Activated CD4-positive, alpha-beta T cell treated with anti-CD3 and anti-CD28 coated beads for 36 hours (primary cell): ENCODE measurements at places on chromosomes 11 and 22. TPM values are rescaled to one million over a fixed set of nuclear protein-coding genes. Genes with fewer than 3 reads are reported as not detected.

DNA sequence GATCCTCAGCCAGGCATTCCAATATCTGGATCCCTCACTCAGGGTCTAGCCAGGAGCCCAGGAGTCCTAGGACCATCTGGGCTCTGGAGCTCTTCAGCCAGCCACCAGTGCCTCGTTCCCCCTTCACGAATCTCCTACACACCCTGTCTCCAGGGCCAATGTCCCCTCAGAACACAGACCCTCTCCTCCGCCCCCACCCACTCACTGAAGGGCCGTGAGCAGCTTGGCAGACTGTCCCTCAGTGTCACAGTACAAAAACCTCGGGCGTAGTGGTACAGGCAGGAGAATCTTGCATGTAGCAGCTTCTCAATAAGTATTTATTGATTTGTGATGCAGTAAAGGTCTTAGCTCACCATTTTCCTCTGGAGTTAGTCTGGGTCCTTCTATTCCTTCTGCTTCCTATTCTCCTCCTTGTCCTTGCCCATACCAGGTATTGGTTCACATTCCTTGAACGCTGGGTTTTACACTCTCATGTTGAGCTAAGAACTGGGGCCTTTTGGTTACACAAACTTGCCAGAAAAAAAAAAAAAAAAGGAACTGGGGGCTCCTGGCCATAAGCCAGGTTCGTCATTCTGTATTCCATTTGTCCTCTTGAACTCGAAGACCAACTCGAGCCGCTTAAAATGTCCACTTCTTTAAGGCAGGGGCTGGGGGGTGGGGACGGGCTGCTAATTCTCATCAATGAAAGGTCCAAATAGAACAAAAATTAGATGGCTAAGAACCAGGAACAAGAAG is 2.3 kb downstream of the CXCR5 start:
- DNase-seq: no peak
- peaks cover 80% of the 10 kb centered on the region for H3K4me1 ChIP-seq
- H3K27me3 ChIP-seq: no peaks in the 10 kb centered on the region
- H3K27ac ChIP-seq: peak overlapping the region; percentile 15

DNA sequence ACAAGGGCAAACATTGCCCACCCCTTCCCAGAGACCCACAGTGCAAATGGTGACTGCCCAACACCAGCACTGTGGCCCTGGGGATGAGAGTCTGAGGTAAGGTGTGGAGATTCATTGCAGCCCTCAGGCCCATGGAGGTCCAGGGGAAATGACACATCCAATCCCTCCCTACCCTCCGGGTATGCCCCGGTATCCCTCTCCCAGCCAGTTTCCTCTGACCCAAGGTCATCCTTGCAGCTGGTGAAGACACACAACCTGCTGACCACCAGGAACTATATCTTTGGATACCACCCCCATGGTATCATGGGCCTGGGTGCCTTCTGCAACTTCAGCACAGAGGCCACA is 18.9 kb upstream of the UVRAG start:
- no peak for DNase-seq
- no peak overlapping the region for H3K27ac ChIP-seq
- no peak overlapping the region for H3K4me3 ChIP-seq
- peaks cover 1% of the 10 kb centered on the region for H3K4me1 ChIP-seq

GRCh38 chr11:76822406-76822805 is 38.3 kb upstream of the ACER3 start:
- no peak overlapping the region for H3K27ac ChIP-seq
- no peaks in the 10 kb centered on the region for H3K36me3 ChIP-seq
- peaks cover 6% of the 10 kb centered on the region for H3K4me1 ChIP-seq
- no peak overlapping the region for H3K4me3 ChIP-seq
- peaks cover 7% of the 10 kb centered on the region for H3K27me3 ChIP-seq

DNA sequence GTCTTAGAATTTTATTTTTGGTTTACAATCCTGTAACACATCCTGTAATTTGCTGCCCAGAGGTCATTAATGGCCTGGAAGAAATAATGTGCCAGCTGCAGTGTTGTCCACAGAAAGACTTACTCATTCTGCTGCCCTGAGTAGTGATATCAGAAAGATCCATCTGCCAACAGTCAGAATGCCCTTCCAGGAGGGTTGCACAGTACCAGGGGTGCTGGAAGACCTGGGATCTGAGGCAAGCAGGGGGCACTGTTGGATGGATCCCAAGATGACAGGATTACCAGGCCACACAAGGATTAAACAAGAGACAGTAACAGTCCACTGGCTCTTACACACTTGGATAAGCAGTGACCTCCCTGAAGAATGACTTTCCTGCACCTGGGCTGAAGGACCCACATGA is 93.8 kb upstream of the TOP3B start:
- no peak for DNase-seq
- H3K4me1 ChIP-seq: no peaks in the 10 kb centered on the region
- no peak overlapping the region for H3K4me3 ChIP-seq
- no peak overlapping the region for H3K27ac ChIP-seq

GRCh38 chr22:29951791-29952413 is 68.9 kb downstream of the MTMR3 start:
- H3K27me3 ChIP-seq: no peaks in the 10 kb centered on the region
- DNase-seq: peak; percentile 29
- peaks cover 47% of the 10 kb centered on the region for H3K4me1 ChIP-seq
- H3K36me3 ChIP-seq: no peaks in the 10 kb centered on the region
- no peak overlapping the region for H3K4me3 ChIP-seq

The PNPLA3 gene
- total RNA-seq: 0.54 TPM

The OR5A1 gene
- total RNA-seq: not detected

The C1QTNF5 gene
- not detected for total RNA-seq

The HTR3A gene
- total RNA-seq: not detected

The PRODH gene
- total RNA-seq: not detected
